Peyer's patch (tissue), 4 donors: ENCODE measurements at places on chromosomes 11 and 22. TPM values are rescaled to one million over a fixed set of nuclear protein-coding genes. Genes with fewer than 3 reads are reported as not detected.
A peak's percentile ranks its signal among the peaks of the same experiment; 100 is the strongest.

GRCh38 chr11:64758330-64759079, 1.3 kb downstream of the PYGM start:
- DNase-seq: no peak

- no peak for DNase-seq
Observed at GRCh38 chr11:103798446-103798845, 238.0 kb upstream of the DDI1 start.

DNA sequence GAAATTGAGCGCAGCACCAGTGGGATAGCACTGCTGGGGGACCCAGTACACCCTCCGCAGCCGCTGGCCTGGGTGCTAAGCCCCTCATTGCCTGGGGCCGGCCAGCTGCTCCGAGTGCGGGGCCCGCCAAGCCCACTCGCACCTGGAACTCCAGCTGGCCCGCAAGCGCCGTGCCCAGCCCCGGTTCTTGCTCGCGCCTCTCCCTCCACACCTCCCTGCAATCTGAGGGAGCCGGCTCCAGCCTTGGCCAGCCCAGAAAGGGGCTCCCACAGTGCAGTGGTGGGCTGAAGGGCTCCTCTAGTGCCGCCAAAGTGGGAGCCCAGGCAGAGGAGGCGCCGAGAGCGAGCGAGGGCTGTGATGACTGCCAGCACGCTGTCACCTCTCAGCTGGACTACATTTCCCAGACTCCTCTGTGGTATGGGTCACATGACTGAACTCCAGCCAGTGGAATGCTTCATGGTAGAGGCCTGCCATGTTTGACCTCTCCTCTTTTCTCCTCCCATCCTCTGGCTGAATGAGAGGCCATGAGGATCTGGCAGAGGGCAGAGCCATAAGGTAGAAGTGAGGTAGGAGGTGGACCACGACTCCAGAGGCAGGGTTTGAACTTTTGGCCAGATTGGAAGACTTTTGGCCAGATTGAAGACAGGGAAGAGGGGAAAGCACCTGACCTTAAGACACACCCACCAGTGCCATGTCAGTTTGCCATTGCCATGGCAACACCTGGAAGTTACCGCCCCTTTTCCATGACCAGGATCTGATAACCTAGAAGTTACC, 6.2 kb downstream of the MRGPRD start:
- peak; percentile 10 for DNase-seq

- no peak for DNase-seq
Observed at GRCh38 chr11:132358573-132358953, 988.1 kb downstream of the NTM start.

DNA sequence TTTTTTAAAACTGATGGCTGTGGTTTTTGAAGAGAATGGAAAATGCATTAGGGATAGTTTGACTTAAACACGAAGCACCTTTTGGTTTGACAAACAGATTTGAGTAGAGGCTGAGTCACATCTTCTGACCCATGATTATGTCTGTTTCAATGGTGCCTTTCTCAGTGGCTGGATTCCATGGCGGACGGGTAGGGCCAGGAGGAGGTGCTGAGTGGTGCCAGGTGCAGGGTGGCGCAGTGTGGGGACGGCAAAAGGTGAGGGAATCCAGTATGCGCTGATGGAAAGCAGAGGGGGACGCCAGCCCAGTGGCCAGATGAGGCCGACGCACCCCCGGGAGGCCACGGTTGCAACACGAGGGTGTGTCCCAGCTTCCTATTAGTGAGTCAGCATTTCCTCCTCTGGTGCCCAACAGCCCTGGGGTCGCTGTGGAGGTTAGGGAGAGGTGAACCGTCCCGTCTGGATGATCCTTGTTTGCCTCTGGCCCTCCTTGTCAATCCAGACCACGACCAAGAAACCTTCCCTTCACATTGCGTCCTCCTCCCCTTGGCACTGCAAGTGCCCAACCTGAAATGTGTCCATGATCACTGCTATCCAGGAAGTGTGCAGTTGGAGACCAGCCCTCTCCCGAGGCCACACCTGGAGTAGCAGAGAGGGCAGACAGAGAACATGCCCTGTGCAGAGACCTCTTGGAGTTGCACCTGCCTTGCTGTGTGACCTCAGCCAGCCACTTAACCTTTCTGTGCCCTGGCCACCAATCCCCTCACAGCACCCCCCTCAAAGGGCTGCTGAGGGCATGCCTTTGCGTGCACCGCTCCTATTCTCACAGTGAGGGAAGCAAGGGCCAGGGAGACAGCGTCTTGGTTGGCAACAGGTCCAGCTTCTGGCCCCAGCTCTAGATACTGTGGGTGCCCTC, 32.5 kb upstream of the ATXN10 start:
- no peak for DNase-seq

Gene TRMT2A
- 134 TPM for total RNA-seq

Gene HEPHL1
- not detected for total RNA-seq

Gene TENM4
- 1.1 TPM for total RNA-seq

Gene HBD
- total RNA-seq: not detected

Gene CASTOR1
- total RNA-seq: 1.8 TPM

Gene MPEG1
- total RNA-seq: 7.4 TPM

Gene AHNAK
- total RNA-seq: 623 TPM

Gene SLN
- total RNA-seq: not detected

Gene KCNJ4
- total RNA-seq: not detected

Gene TRIM3
- total RNA-seq: 140 TPM

Gene RTN4R
- total RNA-seq: 6.2 TPM
